Cardiac muscle cell (in vitro differentiated cells and primary cell): ENCODE measurements at places on chromosomes 16 and 17. TPM values are rescaled to one million over a fixed set of nuclear protein-coding genes. Genes with fewer than 3 reads are reported as not detected.

The FN3KRP gene
- polyA plus RNA-seq = 30.7 and 38.7 TPM in 2 replicates

The C17orf50 gene
- 0.51 and 1.2 TPM in 2 replicates for polyA plus RNA-seq

The GPRC5C gene
- polyA plus RNA-seq = 106 and 117 TPM in 2 replicates

The TP53TG3C gene
- not detected in 2 replicates for polyA plus RNA-seq

The RAD51D gene
- polyA plus RNA-seq = 14.0 and 15.1 TPM in 2 replicates
